ENCODE measurements at places on chromosomes 11 and 22.

- DNase-seq = no peak
These were observed 5.7 kb upstream of the SMARCB1 start for GRCh38 chr22:23781065-23781464.

DNA sequence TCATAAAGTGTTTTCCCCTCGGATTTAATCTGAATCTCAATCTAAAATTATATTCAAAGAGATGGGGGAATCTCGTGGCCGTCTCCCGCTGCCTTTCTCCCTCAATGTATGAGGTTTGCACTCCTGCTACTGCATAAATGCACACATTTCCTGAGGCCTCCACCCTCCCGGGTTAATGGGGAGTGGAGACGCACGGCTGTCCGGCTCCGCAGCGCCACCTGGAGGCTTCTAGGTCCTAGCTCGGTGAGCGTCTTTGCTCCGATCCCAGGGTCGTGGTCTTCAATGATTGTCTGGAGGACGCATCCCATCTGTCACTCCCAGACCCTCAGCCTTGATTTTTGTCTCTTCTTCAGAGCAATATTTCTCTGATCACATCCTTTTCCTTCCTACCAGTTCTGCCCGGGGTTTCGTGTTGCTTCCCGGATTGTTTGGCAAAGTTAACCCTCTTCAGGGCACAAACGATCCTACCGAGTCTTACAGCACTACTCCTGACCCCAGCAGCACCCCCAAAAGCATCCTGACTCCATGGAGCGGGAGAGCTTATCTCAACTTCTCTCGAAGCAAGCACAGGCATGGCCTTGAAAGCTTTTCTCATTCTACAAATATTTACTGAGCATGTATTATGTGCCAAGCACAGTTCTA, at the start of gene LMO1:
TSS of gene LMO1 (minus strand) at position 110 of the 642 bp plus-strand sequence. CDS start 516 bp downstream, outside the sequence.
- DNase-seq = peak; percentile 76

DNA sequence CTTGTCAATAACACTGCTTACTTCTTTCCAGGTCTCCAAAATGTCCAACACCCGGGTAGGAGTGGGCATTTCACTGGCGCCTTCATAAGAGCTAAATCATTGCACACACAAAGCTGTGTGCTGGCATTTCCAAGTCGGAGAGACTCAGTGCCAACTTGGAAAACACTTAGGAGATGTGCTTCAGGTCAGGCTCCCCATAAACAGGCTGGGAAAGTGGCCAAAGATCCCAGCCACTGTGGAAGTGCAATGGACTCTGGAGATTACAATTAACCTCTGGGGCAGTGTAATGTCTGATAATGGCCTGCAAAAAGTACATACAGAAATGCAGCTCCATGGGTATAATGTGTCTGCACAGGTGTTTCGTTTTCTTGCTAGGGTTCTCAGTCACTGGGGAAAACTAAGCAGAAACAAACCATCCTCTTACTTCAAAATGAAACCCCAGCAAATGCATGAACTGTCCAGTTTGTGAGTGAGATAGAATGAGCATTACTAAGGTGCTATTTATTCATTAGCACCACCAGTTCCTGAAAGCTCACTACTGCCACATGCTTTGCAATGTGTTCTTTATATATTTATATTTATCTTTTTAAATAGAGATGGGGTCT, 79.0 kb downstream of the ABTB2 start:
- no peak for DNase-seq

DNA sequence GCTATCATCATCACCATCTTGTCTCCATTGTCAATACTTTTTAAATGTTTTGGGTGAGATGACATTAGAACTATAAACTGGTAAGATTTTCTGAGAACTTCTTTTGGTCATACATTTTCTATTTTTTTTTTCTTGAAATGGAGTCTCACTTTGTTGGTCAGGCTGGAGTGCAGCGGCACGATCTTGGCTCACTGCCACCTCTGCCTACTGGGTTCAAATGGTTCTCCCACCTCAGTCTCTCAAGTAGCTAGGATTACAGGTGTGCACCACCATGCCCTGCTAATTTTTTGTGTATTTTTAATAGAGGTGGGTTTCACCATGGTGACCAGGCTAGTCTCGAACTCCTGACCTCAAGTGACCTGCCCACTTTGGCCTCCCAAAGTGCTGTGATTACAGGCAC, 785.9 kb upstream of the ARHGAP42 start:
- no peak for DNase-seq

GRCh38 chr22:27306771-27307170, 494.8 kb downstream of the MN1 start:
- no peak for DNase-seq

DNA sequence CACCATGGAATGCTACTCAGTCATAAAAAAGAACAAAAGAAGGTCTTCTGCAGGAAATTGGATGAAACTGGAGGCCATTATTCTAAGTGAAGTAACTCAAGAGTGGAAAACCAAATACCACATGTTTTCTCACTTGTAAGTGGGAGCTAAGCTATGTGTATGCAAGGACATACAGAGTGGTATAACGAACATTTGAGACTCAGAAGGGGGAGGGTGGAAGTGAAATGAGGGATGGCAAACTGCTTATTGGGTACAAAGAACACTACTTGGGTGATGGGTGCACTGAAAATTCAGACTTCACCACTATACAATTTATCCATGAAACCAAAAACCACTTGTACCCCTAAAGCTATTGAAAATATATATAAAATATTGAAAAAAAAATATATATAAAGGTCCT, 13.4 kb upstream of the CAT start:
- DNase-seq = no peak

DNA sequence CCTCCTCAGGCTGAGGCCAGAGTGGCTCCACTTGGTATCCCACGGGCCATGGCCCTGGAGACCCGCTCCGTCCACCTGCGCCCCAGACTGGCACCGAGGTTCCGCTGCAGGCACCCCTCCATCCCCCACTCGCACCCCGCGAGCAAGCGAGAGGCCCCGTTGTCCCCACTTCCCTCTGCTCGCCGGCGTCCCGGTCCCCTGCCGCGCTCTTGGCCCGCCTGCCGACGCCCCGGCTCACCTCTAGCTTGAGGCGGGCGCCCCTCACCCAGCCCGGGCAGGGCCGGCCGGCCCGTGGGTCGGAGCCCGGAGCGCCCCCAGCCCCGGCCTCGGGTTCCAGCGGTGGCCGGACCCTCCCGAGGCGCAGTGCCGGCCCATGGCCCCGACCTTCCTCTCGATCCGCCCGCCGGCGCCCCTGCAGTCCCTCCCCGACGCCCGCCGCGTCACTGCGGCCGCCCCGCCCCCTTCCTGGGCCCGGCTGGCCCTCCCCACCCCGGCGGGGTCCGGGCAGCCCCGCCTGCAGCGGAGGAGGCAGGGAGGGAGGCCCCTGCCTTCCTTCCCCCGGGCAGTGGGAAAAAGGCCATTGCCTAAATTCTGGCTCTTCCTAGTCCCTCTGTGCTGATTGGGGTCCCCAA, at the start of gene PITPNM1:
TSS of gene PITPNM1 (minus strand) at position 414 of the 632 bp plus-strand sequence. CDS start 1,183 bp downstream, outside the sequence.
- peak; percentile 90 for DNase-seq

- DNase-seq = peak; percentile 50
These were observed 24.1 kb upstream of the TMEM45B start for GRCh38 chr11:129791515-129791914.

DNA sequence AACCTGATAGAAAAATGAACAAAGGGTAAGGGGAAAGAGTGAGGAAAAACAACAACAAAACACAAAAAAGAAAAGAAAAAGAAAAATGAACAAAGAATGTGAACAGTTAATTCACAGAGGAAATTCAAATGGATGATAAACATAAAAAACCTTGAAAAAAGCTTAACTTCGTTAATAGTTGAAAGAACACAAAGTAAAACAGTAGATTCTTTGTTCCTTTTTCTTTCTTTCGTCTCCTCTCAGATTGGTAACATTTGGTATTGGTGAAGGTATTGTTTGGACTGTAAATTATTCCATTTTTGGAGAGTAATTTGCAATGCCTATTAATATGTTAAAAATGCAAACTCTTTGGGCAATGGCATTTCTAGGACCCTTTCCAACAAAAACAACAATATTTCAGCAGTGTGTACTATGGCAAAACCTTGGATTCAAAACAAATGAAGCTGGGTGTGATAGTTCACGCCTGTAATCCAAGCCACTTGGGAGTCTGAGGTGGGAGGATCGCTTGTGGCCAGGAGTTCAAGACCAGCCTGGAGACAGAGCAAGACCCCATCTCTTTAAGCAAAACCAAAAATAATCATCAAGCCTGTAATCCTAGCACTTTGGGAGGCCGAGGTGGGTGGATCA, 3.3 kb upstream of the BACE1 start:
- DNase-seq = no peak

DNA sequence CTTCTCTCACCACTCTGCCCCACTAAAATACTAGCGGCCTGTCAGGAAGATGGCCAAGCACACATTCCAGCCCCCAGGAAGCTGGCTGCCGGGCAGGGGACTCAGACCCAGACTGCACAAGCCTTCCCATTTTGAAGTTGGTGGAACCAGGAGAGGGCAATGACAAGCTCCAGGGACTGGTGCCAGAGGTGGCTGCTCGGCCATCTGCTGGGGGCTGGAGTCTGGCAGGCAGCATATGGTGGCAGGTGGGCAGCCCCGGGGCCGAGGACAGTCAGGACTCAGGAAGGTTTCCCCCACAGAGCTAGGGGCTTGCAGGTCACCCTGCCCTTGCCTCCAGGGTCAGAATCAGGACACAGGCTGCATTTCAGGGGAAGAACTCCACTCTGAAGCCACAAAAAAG, 22.6 kb downstream of the KCNJ5 start:
- DNase-seq = no peak

DNA sequence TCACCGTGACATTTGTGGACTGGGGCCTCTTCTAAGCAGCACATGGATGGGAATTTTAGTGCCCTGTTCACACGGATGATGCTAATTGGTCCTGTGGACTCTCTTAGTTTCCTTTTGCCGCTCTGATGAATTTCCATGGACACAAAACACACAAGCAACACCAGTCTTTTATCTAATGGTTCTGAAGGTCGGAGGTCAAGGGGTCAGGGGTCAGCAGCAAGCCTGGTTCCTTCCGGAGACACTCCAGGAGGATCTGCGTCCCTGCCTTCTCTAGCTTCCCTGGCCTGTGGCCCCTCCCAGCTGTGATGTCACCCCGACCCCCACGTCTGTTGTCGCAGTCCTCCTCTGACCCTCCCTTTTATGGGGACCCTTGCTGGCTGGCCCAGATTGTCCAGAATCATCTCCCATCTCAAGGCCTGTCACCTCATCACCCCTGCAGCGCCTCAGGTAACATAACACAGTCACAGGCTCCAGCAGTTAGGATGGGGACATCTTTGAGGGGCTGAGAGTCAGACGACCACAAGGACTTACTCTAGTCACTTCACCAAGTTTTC, 6.8 kb downstream of the NADSYN1 start:
- DNase-seq = no peak

DNA sequence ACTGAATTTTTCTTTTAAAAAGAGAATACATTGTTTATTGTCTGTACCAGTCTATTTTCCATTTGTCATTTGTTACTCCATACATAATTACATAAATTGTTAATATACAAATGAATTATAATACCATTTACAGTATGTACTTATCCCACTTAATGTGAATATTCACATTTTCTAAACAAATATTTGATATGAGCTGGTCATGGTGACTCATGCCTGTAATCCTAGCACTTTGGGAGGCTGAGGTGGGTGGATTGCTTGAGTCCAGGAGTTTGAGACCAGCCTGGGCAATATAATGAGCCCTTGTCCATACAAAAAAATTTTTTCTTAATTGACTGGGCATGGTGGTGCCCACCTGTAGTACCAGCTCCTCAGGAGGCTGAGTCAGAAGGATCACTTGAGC, 6.8 kb downstream of the SC5D start:
- no peak for DNase-seq

DNA sequence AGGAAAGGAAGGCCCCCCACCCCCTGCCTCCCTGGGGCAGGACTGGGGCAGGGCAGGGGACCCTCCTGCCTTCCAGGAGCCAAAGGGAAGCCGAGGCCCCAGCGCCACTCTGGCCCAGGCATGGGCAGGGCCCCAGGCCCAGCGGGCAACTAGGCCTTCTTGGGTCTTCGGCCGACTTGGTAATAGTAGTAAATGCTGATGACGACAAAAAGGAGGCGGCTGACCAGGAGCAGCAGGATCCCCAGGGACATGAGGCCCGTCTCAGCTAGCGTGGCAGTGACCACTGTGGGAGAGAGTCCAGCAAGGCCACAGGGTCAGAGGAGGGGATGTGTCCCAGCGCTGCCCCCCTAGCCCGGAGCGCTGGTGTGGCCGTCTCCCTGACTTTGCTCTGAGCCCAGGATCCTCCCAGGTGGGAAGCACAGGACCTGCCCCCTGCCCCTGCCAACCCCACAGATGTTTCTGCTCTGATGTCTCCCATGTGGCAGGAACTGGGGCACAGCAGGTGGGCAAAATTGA, 15.9 kb downstream of the TP53I11 start:
- no peak for DNase-seq

DNA sequence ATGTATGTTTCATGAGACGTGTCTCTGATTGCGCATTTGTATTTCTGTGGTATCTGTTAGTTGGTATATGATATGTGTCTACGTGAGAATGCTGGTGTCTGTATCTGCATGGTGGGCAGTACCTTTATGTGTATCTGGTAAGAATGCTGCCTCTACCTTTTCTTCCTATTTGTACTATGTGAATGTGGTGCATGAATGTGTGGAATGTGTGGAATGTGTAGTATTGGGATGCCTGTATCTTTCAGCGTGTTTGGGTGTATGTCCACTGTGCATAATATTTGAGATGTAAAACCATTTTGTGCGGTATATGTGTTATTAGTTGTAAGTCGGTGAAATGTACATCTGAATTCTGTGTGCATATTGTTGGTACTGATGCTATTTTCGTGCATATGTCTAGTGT, 2.3 kb upstream of the OR51E1 start:
- DNase-seq = no peak

DNA sequence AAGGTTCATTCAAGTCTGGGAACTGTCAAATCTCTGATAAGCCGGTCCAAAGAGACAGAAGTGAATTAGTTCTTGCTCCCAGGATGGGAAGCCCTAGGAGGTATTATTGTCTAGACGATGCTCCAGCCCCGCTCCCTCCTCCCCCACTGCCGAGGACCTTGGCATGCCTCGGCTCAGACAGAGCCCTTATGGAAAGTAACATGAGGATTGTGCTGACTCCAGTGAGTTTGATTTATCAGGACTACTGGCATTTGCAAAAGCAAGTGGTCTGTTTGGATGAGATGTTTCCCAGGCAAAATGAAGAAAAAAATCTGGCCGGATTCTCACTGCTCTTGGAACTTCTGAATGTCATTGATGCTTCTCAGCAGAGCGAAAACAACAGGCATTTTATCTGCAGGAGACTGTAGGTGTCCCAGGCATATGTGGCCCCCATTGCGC, 341.0 kb downstream of the ETS1 start:
- no peak for DNase-seq

DNA sequence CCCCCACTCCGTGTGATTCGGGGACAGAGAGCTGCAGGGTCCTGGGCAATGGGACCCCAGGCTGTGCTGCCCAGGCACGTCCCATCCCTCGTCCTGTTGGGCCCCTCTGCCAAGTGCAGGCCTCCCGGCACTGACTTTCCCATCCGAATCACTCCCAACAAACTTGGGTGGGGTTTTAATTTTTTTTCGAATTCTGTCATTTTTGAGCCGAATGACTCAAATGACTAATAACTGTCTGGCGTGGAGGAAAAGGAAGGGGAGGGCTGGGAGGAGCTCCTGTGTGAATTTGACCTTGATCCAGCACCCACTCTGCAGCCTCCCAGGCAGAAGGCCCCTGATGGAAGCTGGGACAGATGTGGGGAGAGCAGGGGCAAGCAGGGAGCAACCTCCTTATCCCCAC, 1173.2 kb downstream of the BRD1 start:
- no peak for DNase-seq

Measured in Caco-2 (cell line).